ENCODE measurements at places on chromosomes 2 and 18. TPM values are rescaled to one million over a fixed set of nuclear protein-coding genes. Genes with fewer than 3 reads are reported as not detected.

- no peak for DNase-seq
Observed at GRCh38 chr2:95343429-95344214, 46.5 kb downstream of the KCNIP3 start.

DNA sequence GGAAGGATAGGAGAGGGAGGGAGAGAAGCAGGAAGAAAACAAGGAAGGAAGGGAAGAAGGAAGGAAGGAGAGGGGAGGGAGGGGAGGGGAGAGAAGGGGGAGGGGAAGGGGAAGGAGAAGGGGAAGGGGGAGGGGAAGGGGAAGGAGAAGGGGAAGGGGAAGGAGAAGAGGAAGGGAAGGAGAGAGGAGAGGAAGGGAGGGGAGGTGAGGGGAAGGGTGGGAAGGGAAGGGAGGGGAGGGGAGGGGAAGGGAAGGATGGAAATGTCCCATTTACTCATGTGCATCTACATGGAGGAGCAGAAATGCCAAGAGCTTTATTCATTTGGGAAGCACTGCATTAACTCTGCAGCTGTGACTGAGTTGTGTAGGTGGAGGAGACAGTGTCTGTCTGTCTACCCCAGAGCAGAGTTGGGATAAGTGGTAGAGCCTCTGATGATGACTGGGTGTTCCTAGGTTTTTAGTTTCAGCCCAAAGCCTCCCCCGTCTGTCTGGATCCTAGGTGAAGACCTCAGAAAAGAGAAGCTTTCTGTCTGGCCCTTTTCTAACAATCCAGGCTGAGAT is 131.3 kb downstream of the COL6A3 start:
- no peak for DNase-seq

DNA sequence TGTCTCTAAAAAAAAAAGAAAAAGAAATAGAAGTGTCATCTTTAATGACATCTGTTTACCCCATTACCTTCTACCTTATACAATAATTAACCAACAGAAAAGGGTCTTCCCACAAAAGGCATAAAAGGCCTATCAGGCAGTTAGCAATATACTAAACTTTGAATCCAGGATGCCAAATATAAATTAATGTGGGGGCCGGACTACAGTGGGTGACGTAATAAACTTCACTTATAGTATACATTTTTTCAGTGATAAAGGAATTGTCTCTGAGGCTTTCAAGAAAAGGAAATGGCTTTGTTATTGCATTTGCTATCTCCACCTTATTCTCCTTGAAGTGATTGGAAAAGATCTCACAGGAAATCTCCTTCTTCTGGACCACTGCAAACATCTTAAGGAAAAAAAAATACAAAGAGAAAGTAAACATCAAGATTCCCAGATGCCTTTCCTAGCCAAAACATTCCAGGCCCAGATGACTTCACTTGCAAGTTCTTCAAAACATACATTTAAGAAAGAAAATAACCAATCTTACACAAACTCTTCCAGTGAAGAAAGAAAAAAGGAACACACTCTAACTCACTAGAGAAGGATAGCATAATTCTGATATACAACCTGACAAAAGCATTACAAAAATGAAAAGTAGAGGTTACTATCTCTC is 126.2 kb upstream of the CAB39 start:
- DNase-seq: no peak

- no peak for DNase-seq
Observed at GRCh38 chr2:83196225-83196624, 1262.9 kb downstream of the SUCLG1 start.

- DNase-seq: no peak
Observed at GRCh38 chr2:120934574-120935338, 199.1 kb downstream of the GLI2 start.

IL36A gene
- not detected for total RNA-seq

DNA sequence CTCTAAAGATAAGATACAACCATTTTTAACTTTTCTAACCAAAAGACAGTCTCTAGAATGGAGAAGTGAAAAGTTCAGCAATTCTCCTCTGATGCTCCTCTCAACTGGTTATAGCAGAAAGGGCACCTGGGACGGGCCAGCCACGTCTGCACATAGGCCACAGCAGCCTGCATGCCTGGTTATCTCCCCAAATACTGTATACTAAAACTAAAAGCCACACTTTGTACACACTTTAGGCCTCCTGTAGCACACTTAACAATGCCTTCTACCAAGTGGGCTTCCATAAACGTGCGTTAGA is 179.1 kb downstream of the ANKRD44 start:
- no peak for DNase-seq

DSC2 gene
- total RNA-seq: 25.7 TPM

GRCh38 chr2:170088776-170089175 is 89.2 kb upstream of the MYO3B start:
- no peak for DNase-seq

DNA sequence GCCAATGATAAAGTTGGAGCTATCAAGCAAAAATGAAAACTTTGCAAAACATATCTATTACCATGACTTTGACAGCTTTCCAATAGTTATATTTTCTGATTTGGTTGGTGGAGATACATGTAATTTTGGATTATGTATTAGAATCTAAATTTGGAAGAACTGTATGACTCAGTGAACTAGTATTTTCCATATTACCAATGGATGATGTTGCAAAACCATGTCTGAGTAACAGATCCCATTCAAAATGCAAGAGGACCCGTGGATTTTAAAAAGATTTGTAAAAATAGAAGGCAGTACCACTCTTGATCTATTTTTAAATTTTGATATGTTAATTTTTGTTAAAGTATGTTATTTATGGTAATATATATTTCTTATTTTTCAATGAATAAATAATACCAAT is 83.0 kb downstream of the TAF4B start:
- DNase-seq: no peak

DNA sequence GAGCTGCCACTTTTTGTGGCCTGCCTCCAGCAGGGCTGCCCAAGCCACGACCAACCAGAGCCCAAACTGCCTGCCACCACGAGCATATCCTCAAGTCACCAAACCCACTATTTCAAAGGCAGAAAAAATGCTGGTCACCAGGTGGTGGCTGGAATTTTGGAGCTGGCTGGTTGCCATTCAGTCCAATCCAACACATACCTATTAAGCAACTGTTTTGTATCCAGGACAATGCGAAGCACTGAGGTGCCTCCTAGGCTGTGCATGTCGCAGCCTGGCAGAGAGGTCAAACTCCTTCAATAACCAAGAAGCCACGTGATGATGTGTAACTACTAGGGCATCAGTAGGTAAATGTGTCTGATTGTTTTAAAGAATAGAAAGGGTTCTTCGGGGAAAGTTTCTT is 108.3 kb upstream of the PPP1CB start:
- DNase-seq: no peak

DNA sequence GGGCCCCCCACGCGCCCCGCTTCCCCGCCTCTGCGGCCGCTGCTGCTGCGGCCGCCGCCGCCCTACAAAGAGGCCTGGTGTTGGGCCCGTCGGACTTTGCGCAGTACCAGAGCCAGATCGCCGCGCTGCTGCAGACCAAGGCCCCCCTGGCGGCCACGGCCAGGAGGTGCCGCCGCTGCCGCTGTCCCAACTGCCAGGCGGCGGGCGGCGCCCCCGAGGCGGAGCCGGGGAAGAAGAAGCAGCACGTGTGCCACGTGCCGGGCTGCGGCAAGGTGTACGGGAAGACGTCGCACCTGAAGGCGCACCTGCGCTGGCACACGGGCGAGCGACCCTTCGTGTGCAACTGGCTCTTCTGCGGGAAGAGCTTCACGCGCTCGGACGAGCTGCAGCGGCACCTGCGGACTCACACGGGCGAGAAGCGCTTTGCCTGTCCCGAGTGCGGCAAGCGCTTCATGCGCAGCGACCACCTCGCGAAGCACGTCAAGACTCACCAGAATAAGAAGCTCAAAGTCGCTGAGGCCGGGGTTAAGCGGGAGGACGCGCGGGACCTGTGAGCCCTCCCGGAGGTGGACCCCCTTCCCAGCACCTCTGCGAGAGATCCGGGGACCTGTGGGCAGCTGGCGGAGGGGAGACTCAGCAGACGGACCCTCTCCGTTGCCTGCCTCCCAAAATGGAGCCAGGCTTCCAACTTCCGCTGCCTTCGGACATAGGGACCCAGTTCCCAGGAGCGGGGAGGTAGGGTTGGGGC is 1.9 kb downstream of the SP5 start:
- peak; percentile 93 for DNase-seq

EPAS1 gene
- total RNA-seq: 2.2 TPM

WDR43 gene
- total RNA-seq: 106 TPM

Measured in H7 (cell line).